ENCODE measurements at places on chromosomes 4 and X.
A peak's percentile ranks its signal among the peaks of the same experiment; 100 is the strongest.

- DNase-seq: peak; percentile 49
Observed at GRCh38 chr4:77204621-77205020, 47.6 kb downstream of the CCNG2 start.

DNA sequence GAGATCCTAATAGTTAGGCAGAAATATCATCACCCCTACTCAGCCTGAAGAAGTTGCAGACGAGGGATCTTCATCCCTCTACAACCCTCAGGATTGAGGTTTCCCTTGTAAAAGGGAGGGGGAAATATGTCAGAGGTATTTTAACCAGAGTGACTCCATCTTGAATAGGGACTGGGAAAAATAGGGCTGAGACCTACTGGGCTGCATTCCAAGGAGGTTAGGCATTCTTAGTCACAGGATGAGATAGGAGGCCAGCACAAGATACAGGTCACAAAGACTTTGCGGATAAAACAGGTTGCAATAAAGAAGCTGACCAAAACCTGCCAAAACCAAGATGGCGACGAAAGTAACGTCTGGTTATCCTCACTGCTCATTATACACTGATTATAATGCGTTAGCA, 17.5 kb downstream of the IL13RA2 start:
- DNase-seq: no peak

- peak; percentile 32 for DNase-seq
Observed at GRCh38 chrX:45524296-45524695, 323.6 kb upstream of the DIPK2B start.

GRCh38 chr4:114076899-114077570, 97.6 kb upstream of the ARSJ start:
- DNase-seq: no peak

DNA sequence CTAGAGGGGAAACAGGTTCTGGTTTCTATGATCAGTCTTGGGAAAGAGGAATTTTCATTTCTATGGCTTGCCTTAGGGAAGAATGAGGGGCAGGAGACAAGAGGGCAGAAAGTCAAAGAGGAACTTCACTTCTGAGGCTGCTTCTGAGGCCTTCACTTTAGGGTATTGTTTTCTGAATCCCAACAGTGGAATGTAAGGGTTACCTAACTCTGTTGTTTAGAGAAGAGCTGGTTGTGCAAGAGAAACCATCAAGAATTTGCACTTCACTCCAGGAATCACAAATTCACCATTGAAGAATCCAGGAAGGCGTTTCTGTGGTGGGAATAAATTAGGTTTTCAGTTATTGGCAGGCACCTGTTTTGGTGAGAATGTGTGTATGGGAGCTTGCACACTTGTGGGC, 126.7 kb upstream of the AMOT start:
- peak; percentile 1 for DNase-seq
